ENCODE measurements at places on chromosomes 4 and X.

- DNase-seq: no peak
Measured at GRCh38 chrX:138011468-138011867, 445.5 kb downstream of the ZIC3 start.

DNA sequence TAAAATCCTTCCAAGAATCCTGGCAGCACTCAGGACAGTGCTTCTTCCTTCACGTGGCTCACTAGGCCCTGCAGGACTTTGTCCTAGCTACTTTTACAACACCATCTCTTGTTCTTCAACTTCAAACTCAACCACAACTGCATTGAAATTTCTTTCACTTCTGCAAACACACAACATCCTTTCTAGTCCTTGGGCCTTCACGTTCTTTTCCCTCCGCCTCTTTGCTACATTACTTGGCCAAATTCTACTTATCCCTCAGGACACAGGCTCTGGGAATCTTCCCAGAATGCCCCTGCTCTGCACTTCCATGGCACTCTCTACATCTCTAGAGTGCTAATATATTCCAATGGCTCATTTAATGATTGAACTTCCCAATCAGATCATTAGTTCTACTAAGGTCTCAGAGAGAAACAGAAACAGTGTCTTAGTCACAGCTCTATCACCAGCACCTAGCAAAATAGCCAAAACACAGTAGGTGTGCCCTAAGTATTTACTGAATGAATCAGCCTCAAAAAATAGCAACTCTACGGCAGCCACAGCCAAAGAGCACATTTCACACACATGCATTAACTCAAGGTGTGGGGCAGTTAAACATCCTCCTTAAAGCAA, 73.3 kb downstream of the MANBA start:
- peak; percentile 36 for DNase-seq

GRCh38 chr4:167282171-167282864, 48.0 kb upstream of the SPOCK3 start:
- no peak for DNase-seq

GRCh38 chr4:141684785-141685184, 48.4 kb downstream of the IL15 start:
- DNase-seq: no peak

DNA sequence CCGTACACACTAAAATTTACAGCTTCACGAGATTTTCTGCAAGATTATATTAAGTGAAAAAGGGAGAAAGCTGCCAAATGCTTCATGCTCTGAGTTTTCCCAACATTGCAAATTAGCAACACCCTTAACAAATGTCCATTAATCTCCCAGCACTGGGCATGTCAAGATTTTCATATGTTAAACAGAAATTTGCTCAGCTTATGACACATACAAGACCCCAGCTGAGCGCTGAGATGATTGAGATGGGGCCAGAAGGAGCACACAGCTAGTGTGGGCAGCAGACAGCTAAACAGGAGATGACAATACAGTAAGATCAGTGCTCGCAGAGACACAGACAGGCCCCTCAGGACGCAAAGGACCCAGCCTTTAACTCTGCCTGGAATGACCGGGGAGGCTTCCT, 208.8 kb downstream of the STK32B start:
- DNase-seq: no peak

DNA sequence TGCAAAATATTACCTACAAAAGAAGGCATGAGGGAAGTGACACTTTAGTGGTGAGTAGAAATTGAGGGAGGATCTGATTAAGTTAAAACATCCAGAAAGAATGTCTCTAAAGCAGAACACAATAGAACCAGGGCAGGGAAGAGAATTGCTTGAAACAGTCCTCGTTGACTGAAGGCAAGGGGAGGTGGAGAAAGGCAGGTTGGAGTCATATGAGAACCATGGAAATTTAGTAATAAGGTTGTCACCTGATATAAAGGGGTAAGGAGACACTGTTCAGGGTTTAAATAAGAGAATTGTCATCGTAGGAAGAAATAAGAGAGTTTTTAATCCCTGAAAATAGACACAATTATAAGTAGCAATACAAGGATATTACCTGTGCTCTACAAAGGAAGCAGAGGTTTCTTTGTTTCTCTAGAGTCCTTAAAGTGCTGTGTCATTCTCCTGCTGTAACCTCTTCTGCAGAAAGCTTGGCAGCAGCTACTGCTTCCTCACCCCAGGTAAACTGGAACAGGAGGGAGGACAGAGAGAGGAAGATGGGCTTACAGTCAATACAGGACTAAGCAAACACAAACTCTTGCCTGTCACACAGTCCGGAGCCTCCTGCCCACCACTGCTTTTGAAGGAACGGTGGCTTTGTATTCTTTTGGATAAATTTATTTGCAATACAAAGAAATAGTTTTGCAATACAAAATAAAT, 258.4 kb downstream of the PPARGC1A start:
- DNase-seq: no peak

- no peak for DNase-seq
Measured at GRCh38 chr4:8727546-8728510, 135.3 kb downstream of the CPZ start.

GRCh38 chr4:54155936-54156335, 56.0 kb downstream of the GSX2 start:
- DNase-seq: no peak

DNA sequence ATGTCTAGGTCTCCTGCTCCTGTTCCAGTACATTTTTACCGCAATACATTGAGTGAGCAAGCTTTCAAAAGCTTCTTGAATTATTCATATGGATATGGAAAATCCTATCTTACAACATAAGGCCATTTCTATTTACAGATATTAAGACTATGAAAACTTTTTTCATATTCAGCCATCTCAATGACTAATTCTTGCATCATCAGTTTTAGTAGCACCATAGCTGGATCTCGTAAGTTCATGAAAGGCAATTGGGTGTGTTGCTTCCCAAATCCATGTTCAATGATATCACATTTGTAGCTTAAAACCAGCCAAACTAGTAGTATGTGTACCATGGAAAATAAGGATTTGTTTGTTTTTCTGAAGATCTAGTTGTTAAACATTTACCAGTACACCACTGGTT, 118.3 kb upstream of the GABRA2 start:
- DNase-seq: no peak

- no peak for DNase-seq
Measured at GRCh38 chr4:185115827-185116232, 27.2 kb upstream of the SLC25A4 start.

DNA sequence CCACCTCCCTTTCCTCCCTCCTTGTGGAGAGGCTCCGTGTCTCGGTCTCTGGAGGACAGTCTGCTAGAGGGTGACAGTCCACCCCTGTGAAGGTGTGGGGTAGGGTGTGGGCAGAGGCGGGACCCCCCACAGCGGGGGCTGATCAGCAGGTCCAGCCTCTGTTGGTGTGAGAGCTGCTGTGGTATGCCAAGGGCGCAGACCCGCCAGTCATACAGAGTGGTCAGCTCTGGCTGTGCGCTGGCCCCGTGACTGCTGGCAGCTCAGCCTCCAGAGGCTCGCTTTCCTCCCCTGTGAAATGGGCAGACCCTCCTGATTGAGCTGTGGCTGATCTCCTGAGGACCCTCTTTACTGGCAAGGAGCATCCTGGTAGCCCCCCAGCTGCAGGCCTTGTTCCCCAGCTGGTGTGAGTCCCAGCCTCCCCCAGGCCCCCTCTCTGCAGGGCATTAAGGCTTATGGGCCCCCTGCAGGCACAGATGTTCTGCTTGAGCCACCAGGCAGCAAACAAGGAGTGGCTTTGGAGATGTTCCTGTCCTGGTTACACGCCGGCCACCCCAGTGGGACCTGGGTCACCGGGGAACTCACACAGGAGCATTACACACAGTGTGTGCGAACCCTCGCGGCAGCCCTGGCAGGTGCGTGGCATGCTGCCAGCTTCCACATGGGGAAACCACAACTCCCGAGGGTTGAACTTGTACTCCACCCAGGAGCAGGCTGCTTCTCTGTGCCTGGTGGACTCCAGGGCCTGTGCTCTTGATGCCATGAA, 76.8 kb downstream of the PPP2R2C start:
- DNase-seq: no peak

DNA sequence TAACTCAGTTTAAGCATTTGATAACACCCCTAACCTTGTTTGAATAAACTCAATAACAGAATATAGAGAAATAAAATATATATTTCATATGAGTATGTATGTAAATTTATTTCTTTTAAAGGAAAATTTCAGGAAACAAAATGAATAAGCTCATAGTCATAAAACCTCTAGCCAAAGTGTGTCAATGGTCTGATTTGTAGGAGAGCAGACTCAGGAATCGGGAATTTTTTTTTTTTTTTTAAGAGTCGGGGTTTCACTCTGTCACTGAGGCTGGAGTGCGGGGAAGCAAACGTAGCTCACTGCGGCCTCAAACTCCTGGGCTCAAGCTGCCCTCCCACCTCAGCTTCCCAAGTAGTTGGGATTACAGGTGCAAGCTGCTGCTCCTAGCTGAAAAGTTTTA, 2.4 kb downstream of the PKD2 start:
- no peak for DNase-seq

DNA sequence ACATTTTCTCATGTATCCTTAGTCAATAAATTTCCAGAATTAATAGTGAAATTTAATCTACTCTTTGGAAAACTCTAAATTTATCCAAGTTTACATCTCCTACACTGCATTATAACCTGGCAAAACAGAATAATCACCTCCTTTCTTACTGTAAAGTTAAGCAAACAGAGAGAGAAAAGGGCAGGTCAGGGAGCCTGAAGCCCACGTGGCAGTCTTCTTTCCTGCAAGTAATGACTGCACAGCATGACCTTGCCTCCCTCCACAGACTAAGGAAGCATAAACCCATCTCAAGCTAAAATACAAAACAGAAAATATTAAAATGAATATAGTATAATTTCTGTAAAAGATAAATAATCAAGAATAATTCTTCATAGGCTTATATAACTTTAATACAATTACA, 1153.0 kb downstream of the C4orf33 start:
- no peak for DNase-seq

- peak; percentile 82 for DNase-seq
Measured at GRCh38 chr4:157291071-157291470, 70.5 kb downstream of the GRIA2 start.

GRCh38 chrX:41441934-41442823, 5.0 kb upstream of the NYX start:
- peak; percentile 48 for DNase-seq

- DNase-seq: peak; percentile 68
Measured at GRCh38 chr4:113043591-113043990, 5.9 kb upstream of the ANK2 start.

GRCh38 chr4:140856621-140857062, 100.5 kb upstream of the TBC1D9 start:
- DNase-seq: no peak

DNA sequence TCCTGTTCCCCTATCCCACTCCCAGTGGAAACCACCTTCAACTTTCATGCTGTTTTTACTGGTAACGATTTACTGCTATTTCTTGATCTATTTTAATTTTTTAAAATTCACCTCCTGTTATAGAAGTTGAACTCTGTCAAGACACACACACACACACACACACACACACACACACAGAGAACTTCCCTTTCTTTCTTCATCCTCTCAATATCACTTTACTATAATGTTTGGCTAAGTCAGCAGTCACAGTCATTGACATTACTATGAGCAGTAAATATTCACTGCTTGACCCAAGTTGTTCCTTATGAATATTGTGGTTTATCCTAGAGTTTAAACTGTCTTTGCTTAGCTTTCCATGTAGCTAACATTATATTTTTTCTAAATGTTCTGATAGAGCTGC, 24.0 kb upstream of the SGMS2 start:
- DNase-seq: no peak

DNA sequence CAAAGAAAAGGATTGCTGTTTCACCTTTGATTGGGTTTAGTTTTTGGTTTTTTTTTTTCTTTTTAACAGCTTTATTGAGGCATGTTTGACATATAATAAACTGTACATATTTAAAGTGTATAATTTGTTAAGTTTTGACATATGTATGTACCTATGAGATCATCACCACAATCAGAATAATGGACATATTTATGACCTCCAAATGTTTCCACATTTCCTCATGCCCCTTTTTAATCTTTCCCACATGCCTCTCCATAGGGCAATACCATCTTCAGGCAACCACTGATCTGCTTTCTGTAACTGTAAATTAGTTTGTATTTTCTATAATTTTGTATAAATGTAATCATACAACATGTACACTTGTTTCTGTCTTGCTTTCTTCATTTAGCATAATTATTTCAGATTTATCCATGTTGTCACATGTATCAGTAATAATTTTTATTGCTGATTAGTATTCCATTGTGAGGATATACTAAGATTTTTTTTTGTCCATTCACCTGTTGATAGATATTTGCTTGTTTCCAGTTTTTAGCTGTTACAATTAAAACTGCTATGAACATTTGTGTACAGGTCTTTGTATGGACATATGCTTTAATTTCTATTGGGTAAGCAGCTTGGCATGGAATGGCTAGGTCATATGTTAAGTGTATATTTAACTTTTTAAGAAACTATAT, 33.5 kb downstream of the PTPN13 start:
- DNase-seq: no peak

DNA sequence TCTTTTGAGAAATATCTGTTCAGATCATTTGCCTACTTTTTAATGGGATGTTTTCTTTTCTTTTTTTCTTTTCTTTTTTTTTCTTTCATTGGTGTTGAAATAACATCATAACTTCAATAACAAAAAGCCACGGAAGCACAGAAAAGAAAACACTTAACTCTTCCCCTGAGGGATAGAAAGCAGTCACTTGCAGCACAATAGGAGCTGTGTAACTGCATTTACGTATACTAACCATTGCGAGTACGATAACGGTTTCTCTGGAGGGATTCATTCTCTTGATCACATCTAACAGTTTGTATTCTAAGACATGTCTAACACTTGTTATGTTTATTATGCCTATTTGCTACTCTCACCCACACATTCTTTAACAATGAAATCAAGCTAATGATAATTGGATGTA, 27.3 kb downstream of the C4orf46 start:
- no peak for DNase-seq

DNA sequence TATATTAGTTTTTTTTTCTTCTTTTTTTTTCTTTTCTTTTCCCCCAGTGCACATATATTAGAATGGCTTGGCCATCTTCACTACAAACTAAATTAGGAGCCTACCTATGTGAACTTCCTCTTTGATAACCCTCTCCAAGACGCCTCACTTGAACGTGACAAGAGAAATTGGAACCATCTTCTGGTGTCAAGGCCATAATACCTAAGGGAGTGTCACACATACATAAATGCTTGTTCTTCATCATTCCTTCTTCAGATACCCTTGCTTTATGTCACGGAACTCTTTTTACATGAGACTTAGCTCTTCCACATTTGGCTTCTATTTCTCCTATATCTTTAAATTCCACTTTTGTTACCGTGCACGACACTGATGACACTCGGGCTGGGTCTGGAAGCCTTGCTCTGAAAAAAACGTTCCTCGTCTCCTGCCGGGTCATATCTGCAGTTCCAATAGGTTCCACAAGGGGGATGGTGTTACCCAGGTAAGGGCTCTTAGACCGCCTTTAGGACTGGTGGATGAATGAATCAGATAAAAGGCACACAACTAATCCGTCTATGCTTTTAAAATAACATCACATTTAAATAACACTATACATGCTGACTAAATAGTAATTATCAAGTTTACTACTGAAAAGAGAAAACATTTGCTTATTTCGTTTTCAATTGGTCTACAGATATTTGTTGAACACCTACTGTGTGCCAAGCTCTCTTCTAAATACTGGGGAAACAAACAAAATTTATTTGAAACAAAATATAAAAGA, 19.9 kb downstream of the DGAT2L6 start:
- DNase-seq: peak; percentile 4

Data from pons (tissue), 1 donor.